ENCODE measurements at places on chromosomes 6 and 20.
A peak's percentile ranks its signal among the peaks of the same experiment; 100 is the strongest.

- no peak for DNase-seq
Measured at GRCh38 chr6:169388395-169389166, 134.9 kb upstream of the THBS2 start.

DNA sequence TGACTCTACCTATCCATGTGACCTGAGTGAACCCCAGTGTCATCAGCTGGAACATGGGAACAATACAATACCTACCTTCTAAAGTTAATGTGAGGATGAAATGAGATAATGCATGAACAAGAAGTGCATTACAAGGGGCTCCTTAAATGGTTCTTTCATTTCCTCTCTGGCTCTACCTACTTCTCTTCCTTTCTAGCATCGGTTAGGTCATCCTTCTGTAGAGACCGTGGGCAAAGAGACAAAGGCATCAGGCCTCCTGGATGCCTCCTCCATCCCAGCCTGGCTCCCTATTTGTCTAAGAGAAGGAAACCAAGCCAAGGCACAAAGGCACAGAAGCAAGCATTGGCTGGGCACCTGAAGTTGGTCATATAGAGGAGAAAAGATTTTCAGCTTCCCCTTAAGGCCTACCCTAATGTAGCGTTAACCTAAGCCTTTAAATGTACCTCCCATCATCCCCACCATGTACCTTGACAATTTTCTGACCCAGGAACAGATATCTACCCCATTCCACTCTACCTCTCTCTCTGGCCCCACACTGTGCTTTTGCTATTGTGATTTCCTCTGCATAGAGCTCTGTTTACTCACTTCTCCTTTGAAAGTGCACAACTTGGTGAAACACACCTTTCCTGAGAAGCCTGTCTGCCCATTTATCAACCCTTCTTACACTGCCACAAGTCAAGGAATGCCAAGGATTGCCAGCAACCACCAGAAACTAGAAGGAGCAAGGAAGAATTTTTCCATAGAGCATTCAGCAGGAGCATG, 86.6 kb downstream of the GCLC start:
- no peak for DNase-seq

GRCh38 chr20:45752746-45753145, 30.6 kb downstream of the SPINT4 start:
- no peak for DNase-seq

- no peak for DNase-seq
Measured at GRCh38 chr20:6295867-6296256, 173.0 kb upstream of the FERMT1 start.

DNA sequence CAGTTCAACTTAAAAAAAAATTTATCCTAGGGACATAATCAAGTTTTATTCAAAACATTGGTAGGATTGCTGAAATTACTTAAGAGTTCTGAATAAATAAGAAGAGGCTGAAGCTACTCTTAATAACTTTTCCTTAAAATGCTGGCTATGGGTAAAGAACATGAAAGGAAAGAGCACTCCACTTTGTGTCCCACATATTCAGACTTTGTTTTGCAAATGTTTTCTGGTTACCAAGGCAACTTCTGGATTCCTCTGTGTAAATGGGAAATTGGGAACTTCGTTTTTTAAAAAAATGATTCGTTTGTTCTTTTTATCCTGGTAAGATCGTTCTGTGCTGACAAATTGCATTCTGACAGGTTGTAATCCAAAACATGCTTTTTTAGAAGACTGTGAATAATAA, 115.0 kb downstream of the KIF6 start:
- peak; percentile 29 for DNase-seq

DNA sequence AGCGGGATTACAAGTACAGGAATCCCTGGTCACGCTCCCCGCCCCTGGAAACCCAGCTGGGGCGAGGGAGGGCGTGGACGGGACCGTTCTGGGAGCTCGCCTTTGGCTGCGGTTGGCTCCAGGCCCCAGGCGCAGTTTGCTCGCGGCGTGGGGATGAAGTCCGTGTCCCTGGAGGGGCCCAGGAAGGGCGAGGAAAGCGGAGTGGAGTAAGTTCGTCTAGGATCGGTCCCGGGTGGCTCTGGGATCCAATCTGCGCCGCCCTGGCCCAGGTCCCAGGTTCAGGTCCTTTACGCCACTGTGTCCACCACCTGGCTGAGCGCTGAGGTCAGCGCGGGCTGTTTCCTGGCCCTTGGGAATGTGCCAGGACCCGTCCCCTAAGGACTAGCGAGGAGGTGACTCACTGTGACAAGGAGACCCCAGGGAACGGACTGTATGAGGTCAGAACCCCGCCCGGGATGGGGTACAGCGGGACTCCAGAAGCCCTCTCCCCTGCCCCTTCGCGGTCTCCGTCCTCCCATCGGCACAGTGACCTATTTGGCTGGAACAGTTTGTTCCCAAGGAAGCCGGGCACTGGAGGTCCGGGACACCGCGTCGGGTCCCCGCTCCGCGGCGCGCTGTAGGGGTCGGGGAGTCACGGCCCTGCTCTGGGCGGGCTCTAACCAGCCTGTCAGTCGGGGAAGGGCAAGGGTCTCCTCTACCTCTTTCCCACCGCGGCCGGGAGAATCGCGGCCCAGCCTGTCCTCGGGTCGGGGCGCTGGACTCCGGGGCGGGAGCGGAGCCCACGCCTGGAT, 724 bp downstream of the CDKN1A start:
- no peak for DNase-seq

DNA sequence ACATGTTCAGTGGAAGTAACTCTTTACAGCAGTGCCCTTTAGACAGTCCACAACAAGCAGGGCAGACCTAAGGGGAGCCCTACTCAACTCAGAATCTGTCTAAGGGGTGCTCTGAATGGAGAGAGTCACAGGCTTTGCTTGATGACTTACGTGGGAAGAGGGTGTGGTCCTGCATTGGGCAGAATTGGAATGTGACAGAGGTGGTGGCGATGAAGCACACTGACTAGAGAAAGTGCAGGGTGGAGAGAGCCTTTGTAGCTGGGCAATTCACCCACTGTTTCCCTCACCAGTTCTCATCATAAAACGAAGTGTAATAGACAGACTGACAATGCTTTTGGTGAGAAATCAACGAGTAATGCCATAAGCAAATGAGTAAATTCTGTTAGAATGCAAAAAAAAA, 11.2 kb downstream of the TP53INP2 start:
- no peak for DNase-seq

Measured in Ammon's horn (tissue), 1 donor.